ENCODE measurements at places on chromosomes 7 and 10.

DNA sequence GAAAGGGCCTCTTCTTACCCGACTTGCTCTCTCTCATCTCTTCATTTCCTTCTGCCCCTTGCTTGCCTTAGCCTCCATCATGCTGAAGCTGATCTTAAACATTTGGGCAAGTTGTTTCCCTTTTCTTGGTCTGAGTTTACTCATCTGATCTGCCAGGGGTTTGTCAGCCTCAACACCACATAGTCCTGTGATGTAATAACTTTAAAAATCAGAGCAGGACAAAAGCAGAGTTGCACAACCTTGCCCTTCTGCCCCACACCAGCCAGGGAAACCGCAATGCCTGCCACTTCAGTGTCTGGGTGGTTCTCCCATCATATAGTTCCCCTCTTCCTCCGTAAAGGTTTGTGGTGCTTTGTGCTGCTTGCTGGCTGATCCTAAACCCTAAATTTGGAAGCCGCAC is 9.9 kb upstream of the LIPM start:
- peak; percentile 49 for DNase-seq

GRCh38 chr10:92897916-92898315 is 49.6 kb downstream of the EXOC6 start:
- no peak for DNase-seq

DNA sequence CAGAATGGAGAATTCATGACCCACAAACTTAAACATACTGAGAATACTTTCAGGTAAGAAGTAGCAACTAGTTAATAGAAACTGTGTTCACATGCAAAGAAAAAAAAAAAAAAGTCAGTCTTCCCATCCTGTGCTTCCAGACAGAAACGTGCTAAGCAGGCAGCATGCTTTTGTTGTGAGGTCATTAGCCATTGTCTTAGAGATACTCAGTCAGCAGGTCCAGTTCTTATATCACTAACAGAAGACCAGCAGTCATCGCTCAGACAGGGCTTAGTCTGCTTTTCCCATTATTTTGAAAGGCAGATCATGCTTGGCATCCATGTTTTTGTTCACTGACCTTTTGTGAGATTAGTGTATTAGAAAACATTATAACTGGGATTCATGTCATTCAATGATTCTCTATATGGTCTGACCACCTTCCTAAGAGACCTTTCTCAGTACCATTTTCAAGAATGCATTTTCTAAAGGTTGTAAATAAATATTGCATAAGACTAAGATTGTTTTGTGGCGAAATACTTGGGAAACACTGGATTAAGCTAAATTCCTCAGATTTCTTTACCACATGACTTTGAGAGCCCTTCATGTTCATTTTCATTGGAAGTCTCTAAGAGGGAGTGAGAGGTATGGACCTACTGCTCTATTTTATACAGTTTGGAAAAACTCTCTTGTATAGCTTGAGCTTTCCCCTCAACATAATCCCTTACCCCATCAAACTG is 45.0 kb upstream of the AGBL3 start:
- no peak for DNase-seq

GRCh38 chr10:76675951-76676587 is 961.5 kb downstream of the KCNMA1 start:
- no peak for DNase-seq

- no peak for DNase-seq
Measured at GRCh38 chr7:65749518-65749917, 123.4 kb upstream of the VKORC1L1 start.

DNA sequence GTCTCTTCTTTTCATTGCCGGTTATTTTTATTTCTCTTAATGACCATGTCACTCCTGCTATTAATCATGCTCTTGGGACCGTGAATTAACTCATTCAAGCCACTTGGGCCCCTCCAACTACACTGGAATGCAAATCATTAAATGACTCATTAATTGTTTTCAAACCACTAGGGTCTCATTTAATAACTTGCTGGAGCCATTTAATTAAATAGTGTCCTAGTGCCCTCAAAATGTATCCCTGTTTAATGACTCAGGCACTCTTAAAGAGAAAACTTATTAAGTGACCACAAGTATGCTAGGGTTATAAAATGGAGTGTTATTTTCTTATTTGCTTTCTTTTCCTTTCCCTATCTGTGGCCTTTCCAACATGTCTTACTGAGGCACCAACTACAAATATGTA is 73.0 kb downstream of the PLXDC2 start:
- DNase-seq, result no peak

- DNase-seq, result no peak
Measured at GRCh38 chr7:149831741-149832219, 6.4 kb upstream of the ZNF862 start.

- DNase-seq, result no peak
Measured at GRCh38 chr7:27459731-27460053, 203.0 kb downstream of the HIBADH start.

DNA sequence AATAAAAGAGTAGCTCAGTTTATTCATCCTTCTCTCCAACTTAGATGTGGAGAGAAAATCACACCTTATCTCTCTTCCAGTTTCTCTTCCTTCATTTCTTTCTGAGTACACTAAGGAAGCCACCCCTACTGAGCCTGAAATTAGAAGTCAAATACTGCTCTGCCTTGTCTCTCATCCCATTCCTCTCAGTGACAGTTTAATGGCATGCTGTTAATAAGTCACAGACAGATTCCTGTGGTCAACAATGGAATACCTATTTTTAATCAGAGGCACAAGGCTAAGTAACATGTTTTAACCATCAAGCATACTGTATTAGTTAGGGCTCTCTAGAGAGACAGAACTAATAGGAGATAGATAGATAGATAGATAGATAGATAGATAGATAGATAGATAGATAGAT is 253.2 kb downstream of the HTR7 start:
- DNase-seq, result no peak

DNA sequence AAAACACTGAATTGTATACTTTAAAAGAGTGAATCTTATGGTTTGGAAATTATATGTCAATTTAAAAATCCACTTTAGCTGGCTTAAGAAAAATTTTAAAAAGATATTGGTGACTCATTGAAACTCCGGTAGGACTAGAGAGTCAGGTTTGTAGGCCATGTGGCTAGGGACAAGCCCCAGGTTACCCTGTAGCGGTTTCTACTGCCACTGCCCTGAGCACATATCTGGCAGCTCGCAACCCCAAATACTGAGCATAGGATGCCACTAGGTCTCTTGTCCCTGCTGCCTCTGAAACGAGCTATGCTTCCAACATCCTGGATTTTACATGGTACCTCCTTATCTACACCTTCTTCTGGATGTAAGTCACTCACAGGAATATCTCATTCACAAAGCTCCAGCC is 1.4 kb upstream of the MGAM2 start:
- no peak for DNase-seq
